ENCODE measurements at places on chromosomes 4 and X.

DNA sequence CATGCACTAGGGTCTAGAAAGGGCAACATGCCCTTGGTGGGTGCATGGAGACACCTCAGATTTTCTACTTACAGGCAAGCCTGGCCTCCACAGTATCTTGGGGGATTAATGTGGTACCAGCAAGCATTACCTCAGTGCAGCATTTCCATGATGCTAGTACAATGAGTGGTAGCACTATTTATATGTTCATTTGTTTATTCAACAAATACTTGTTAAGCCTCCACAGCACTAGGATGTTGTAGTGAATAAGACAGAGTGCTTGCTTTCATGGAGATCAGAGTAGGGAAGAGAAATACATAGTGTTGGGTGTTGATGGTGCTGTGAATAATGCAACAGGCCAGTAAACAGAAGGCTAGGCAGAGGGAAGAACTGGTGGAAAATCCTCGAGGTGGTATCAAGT is 133.4 kb downstream of the KLHL8 start:
- no peak for DNase-seq

- no peak for DNase-seq
Observed at GRCh38 chr4:16192057-16192456, 34.2 kb downstream of the TAPT1 start.

DNA sequence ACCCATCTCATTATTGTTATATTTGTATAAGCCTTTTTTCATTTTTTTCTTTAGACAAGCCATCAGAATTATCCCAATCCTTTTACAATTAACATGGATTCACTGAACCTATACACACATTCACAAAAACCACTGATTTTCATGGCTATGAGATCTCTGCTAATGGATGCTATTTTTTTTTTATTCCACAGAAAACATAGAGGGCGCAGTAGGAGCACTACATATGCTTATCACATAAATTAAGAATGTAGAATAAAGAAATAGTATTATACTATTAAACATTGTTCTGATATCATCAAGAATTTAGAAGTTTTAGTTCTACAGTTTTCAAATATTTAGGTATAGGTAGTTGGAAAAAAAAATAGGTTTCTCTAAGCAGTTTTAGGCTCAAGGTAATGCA is 1477.4 kb downstream of the ARAP2 start:
- DNase-seq, result no peak

GRCh38 chr4:133620555-133620954 is 471.5 kb downstream of the PCDH10 start:
- DNase-seq, result no peak

GRCh38 chrX:72461766-72462165 is 110.9 kb downstream of the HDAC8 start:
- DNase-seq, result no peak

All from CD4-positive, alpha-beta T cell treated with Interleukin-4 for 1 hour (primary cell).